Smooth muscle cell of the pulmonary artery (primary cell): ENCODE measurements at places on chromosomes 2 and 18. TPM values are rescaled to one million over a fixed set of nuclear protein-coding genes. Genes with fewer than 3 reads are reported as not detected.

DTNB gene
- total RNA-seq: 4.0 and 4.8 TPM in 2 replicates

ITGB6 gene
- total RNA-seq: 0.07 and 0.40 TPM in 2 replicates

CBLN2 gene
- total RNA-seq: 0.07 TPM in 2 replicates

MEP1B gene
- 0.07 TPM in 1 of 2 replicates, not detected in the other for total RNA-seq

CHRND gene
- not detected in 2 replicates for total RNA-seq

UGT1A3 gene
- total RNA-seq: not detected in 2 replicates
